Stimulated activated naive CD4-positive, alpha-beta T cell (primary cell): ENCODE measurements at places on chromosomes 1 and 21.

GRCh38 chr1:104630567-104631149 lies 881.0 kb downstream of the AMY1C start:
- DNase-seq = no peak

GRCh38 chr1:56576880-56577405 lies 2.4 kb downstream of the PLPP3 start:
- no peak for DNase-seq

DNA sequence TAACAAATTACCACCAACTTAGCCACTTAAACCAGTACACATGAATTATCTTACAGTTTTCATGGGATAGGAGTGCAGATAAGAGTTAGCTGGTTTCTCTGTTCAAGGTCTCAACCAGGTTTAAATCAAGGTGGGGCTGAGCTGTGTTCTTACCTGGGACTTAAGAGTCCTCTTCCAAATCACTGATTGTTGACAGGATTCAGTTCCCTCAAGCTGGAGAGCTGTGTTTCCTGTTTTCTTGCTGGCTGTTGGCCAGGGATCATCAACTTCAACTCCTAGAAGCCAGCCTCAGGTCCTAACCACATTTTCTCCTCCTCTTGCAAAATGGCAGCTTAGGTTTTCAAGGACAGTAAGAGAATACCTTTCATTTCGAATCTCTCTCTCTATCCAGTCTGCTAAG lies 123.8 kb upstream of the CHRM3 start:
- no peak for DNase-seq

- DNase-seq = no peak
These were observed 53.6 kb downstream of the MAB21L3 start for GRCh38 chr1:116164604-116165368.

GRCh38 chr1:110112656-110113055 lies 413 bp downstream of the UBL4B start:
- DNase-seq = no peak

DNA sequence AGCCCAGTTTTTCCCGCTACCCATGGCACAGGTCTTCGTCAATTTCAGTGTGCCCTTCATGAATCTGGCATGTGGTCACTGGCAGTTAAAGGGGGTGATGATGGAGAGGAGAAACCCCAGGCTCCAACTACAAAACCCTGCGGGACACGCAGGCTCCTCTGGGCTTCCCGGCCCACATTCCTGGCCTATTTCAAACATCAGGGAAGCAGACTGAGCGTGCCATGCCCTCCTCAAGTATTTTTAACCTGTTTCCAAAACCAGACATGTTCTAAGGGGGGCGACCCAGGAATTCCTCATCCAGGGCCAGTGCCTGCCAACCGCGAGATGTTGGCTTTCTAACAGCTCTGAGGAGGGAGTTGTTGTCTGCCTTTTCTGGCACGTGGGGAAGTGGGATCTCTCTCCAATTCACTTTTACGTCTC lies 85.1 kb downstream of the CAPZB start:
- no peak for DNase-seq

- no peak for DNase-seq
These were observed 35.8 kb upstream of the RIPK4 start for GRCh38 chr21:41802684-41803083.

- DNase-seq = no peak
These were observed 44.8 kb upstream of the ZNF326 start for GRCh38 chr1:89949991-89950624.

GRCh38 chr1:177476676-177477075 lies 305.9 kb downstream of the BRINP2 start:
- DNase-seq = no peak

- DNase-seq = peak; percentile 12
These were observed 6.4 kb downstream of the UTP11 start for GRCh38 chr1:38018864-38019343.

DNA sequence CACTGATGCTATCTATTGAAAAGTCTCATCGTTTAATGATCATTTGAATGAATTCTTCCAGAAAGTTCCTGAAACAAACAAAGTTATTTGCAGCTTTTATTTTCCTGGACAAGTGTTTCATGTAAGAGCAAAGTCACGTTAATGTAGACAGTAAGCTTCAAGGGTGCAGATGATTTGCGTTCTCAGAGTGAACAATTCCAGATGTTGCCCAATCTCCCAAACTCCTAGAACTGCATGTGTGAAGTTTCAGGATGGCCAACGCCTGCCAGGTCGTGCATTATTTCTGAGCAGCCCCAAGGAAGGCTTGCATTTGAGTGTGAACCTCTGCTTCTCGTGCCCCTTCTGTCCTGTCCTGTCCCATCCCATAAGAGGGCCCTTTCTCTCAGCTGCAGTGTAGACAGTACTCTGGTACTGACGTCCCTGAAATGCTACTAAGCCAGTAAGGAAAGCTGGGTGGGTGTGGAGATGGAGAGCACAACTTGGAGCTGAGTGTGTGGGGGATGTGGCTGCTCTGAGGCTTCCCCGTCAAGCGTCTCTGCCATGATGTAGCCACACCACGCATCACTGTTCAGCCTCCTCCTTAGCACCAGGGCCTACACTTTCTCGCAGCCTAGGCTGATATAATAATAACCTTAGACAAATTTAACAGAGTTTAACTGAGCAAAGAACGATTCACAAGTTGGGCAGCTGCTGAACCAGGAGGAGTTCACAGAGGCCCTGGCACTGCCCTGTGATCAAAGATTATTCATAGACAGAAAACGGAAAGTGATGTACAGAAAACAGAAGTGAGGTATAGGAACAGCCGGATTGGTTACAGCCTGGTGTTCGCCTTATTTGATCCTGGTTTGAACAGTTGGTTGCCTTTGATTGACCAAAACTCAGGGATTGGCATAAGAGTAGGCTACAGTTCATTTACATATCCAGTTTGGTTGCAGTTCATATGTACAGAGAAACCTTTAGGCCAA lies 50.4 kb downstream of the RHOU start:
- DNase-seq = no peak

DNA sequence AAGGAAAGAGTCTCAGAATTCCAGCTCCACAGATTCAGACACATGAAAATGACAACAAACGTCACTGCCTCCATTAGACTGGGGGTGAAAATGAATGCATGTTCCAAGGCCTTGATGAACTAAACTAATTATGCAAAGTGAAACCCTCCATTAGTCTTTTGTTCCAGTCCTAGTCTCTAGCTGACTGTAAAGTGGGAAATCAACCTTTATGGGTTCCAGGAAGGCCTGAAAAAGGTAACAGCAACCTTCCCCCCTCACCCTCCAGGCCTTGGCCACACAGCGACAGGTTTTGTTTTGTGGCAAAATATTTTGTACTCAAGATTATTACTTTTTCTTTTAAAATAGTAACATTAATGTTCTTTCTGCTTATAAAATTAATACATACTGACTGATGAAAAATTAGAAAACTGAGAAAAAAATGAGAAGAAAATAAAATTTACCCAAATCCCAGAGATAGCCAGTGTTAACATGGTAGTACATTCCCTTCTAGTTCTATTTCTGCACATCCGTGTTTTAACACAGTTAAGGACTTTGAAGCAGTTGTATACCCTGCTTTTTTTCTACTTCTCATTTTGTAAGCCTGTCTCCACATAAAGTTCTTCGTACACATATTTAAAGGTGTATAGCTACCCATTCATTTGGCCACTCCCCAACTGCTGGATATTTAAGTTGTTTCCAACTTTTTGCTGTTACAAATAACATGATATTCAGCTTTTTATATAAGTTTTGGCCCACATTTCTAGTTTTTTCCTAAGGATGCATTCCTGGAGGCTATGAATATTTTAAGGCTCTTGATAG lies 60.9 kb downstream of the CD2 start:
- no peak for DNase-seq
